ELF-1 (cell line): ENCODE measurements at places on chromosomes 12 and 14.

GRCh38 chr14:22570132-22570949 is 18.7 kb downstream of the DAD1 start:
- peak; percentile 92 for DNase-seq

DNA sequence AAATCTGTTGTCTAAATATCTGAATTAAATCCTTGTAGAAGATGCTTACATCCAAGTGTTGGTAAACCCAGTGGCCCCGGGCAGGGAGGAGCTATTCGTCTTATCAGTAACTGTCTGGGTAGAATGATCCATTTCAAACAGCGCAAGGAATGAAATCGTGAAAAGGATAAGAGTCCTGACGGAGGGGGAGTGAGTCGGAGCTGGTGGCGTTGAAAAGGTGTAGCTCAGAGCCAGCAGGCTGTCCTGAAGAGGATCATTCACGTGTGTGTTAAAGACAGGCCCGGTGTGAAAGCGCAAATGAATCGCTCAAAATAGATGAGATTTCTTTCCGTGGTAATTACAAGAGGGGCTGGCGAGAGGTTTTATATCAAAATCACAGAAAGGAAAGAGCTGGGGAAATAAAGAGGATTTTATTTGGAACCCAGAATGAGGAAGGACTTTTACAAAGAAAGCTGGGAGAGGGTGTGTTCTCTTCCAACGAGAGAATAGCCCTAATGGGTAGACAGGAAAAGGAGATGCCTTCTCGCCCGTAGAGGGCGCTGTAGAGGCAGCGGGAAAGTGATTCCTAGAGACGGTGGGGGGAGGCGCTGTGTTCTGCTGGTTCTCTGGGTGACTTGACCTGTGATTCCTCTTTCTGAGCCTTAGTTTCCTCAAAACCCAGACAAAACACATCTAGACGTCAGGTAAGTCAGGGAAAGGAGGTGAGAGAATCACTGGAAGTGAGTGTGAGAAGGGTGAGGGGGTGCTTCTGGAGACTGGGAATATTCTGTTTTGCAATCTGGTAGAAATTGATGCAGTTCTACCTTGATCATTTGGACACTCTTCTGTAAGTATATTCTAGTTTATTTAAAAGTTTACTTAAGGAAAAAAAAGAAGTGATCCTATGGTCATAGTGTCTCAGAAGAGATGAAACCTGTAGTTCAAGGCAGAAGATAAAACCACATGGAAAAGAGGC is 39.3 kb downstream of the SRRM4 start:
- DNase-seq, result peak; percentile 71

GRCh38 chr12:115817389-115817788 is 460.1 kb downstream of the MED13L start:
- DNase-seq, result no peak

DNA sequence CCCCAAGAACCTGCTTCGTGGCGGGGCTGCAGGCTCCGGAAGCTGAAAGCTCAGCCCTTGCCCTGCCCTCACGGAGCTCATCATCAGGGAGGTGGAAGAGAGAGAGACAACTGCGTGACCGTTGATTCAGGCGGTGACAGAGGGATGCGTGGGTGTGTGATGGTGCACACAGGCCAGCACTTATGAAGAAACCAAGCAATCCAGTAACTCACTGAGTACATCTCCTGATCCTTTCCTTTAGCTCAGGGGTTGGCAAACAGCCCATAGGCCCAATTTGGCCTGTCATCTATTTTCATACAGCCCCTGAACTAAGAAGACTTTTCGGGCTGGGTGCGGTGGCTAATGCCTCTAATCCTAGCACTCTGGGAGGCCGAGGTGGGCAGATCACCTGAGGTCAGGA is 49.9 kb downstream of the TESC start:
- no peak for DNase-seq

GRCh38 chr12:59941461-59941860 is 345.6 kb downstream of the SLC16A7 start:
- DNase-seq, result no peak

- DNase-seq, result no peak
Observed at GRCh38 chr12:3728686-3729085, 24.2 kb downstream of the CRACR2A start.

DNA sequence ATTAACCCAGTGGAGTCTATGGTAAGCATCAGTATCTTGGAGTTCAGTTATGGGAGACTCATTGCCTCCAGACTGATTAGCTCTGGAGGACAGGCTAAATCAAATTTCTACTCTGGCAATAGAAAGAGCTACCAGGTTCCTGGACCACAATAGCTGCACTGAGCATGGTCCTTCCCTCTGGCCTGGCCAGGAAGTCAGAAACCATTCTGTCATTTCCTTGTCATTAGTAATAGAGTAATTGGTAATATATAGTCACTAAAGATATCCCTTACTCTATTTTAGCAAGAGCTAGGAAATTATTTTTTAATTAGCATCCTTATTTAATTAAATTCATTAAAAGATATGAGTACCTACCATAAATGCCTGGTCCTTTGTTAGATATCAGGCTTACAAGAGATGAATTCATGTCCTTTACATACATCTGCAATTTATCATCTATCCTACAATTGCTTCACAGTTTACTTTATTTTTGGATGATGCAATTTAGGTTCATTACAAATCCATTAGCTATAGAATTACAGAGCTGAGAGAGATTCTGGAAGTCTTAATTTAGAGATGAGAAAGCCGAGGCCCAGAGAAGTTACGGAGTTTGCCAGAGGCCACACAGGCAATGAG is 23.7 kb upstream of the TDRD9 start:
- DNase-seq, result no peak

DNA sequence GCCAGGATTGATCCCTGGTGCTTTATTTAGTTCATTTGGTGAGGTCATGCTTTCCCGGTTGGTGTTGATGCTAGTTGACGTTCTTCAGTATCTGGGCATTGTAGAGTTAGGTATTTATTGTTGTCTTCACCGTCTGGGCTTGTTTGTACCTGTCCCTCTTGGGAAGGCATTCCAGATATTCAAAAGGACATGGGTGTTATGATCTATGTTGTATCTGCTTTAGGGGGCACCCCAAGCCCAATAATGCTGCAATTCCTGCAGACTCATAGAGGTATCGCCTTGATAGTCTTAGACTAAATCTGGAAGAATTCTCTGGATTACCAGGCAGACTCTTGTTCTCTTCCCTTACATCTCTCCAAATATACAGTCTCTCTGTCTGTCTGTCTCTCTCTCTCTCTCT is 42.1 kb downstream of the AK7 start:
- no peak for DNase-seq

GRCh38 chr14:67955261-67955660 is 135.7 kb downstream of the RAD51B start:
- no peak for DNase-seq

- DNase-seq, result peak; percentile 79
Observed at GRCh38 chr12:27969624-27970400, 2.7 kb downstream of the PTHLH start.

GRCh38 chr12:77553976-77554619 is 276.6 kb upstream of the NAV3 start:
- DNase-seq, result no peak

DNA sequence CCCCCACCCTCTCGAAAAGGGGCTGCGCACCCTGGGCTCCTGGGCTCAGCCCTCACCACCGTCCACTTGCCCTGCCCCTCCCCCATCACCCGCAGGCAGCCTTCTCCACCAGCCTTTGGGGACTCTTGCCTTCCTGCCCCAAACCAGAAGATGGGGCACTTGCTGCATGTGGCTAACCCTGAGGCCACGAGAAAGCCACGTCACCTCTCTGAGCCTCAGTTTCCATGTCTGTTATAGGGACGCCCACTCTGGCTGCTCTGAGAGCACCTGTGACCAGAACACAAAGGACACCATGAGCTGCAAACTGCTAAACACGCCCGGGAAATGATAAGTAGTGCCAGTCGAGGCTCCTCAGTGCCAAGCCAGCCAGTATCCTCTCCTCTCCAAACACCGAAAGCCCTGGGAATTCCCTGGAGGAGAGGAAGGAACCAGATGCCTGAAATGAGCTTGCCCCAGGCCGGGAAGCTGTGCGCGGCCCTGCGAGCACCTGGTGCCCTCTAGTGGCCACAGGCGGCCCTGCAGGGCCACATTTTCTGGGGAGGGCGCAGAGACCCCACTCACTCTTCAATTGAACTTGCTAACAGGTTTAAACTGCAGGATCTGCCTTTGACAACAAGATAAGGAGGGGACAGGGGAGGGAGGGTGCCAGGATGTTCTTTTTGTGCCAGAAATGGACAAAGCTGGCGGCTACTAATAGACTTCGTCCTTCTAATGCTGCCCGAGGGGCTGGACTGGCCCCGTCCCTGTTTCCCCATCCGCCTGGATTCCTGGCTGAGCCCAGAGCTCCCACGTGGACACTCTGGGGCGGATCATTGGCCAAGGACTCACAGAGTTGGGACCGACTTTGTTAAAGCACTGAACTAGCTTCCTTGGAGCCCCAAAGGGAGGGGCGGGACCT is 10.2 kb upstream of the SERPINA9 start:
- DNase-seq, result peak; percentile 95

- DNase-seq, result no peak
Observed at GRCh38 chr12:123723011-123723410, 10.9 kb downstream of the ATP6V0A2 start.

DNA sequence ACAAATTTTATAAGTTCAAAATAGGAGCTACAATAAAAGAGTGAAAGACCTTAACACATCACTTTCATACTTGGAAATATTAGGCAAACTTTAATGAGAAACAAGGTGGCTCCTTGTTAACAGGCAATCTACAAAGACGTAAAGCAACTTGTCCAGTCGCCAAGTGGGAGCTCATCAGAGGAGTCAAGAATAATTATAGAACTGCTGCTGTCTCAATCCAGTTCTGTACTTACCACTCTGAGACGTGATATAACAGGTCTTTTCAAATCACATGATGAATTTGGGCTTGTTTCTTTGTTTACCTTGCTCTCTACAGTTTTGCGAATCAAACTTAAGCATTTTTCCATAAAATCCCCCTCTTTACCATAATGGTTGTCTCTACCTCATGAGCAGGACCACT is 3.6 kb downstream of the YBX3 start:
- no peak for DNase-seq

GRCh38 chr12:115916910-115917668 is 360.4 kb downstream of the MED13L start:
- peak; percentile 93 for DNase-seq

DNA sequence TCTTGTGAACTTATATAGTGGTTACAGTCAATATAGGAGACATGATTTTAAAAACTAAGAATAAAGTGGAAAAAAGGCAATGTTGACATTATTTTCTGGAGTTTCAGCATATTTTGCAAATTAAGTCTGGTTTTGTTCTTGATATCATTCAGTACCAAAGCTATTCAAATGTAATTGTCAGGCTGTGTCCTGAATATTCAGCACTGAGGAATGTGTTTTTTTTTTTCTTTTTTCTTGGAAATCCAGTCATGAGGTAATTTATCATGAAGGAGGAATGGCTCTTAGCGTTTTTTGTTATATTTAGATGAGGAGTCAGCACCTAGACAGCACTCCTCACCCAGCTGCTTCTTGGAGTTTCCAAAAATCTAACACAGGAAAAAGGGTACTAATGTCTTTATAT is 225.5 kb downstream of the CCDC91 start:
- DNase-seq, result no peak

DNA sequence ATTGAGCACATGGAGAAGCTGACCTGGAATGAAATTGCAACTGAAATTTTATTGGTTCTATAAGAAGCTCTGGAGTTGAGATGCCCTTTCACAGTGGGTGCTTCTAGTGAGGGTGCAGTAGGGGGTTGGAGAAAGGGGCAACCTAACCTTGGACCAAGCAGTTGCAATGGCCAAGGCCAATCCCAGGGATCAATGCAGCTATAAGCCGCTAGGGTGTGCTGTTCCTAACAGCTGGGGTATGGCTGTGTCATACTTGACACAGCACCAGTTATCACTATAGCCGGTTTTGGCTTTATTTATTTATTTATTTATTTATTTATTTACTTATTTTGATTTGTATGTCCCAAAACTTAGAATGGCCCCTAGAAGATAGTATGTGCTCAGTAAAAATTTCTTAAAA is 505.9 kb downstream of the FLRT2 start:
- DNase-seq, result peak; percentile 51

GRCh38 chr12:45670346-45671065 is 59.0 kb upstream of the ARID2 start:
- no peak for DNase-seq

- DNase-seq, result no peak
Observed at GRCh38 chr12:7751394-7751793, 4.2 kb upstream of the CLEC4C start.

DNA sequence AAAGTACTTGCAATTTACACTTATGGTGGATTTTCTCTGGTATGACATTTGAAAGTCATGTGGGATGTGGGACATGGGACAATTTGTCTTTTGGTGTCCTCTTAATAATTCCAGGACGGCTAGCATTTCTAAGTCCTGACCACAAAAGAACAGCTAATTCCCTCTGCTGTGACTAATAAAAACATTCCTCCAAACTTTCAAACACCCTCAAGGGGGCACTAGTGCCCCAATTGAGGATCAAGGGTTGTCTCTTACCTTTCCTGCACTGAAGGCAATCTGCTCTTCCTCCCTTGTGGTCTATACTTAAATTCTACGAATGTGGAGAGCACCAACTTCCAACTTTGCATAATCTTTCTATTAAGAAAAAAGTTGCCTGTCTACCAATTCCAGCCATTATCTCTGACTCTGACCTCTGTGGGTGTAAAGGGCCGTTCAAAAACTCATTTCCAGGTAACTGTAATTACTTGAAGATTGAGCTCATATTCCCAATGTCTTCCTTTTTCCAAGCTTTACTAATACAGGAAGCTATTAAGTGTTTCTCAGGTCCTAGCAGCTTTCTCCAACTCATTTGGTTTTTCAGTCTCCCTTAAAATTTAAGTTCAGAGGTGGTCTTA is 210.2 kb downstream of the PTPRO start:
- peak; percentile 62 for DNase-seq

GRCh38 chr12:95055057-95055456 is 18.4 kb downstream of the NR2C1 start:
- DNase-seq, result no peak

DNA sequence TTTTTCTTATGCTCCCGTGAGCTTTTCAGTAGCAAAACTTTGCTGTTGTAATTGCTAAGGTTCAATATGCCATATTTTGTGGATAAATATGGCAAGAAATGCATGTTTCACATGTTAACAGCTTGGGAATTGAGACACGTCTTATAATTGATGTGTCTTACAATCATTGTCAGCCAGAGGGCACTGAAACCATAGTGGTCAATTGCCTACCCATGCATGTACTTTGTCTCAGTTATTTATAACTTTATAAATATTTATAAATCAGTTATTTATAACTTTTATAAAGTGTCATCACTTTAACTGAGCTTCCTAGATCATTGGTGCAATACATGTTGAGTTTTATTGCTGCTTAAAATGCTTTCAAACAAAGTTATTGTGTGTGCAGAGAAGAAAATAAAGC is 82.0 kb downstream of the CATSPERB start:
- no peak for DNase-seq
